Kidney epithelial cell (primary cell): ENCODE measurements at places on chromosomes 16 and 17.

DNA sequence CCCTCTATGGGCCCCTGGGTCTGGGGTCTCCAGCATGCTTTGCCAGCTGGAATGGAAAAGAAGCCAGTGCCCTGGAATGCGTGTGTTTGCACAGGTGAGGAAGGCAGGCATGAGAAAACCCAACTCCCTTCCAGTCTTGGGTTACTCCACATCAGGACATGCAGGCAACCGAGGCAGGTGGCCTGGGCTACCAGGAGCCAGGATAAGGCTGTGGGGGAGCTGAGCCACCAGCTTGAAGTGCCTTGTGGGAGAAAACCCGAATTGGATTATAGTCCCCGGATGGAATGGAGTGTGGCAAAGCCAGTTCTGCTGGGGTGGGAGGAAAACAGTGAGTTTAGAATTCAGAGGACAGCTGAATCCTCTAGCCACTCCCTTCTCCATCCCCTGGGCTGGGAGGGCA lies 7.2 kb downstream of the SRCIN1 start:
- peak; percentile 34 for DNase-seq

DNA sequence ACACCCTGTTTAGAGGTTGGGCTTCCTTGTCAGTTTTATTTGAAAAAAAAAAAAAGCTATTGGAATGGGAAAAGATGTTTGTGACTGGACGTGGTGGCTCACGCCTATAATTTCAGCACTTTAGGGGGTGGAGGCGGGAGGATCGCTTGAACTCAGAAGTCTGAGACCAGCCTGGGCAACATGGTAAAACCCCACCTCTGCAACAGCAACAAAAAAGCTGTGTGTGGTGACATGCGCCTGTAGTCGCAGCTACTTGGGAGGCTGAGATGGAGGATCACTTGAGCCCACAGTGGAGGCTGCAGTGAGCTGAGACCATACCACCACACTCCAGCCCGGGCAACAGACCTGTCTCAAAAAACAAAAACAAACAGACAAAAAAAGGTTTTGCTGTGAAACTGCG lies 66.1 kb upstream of the SIAH1 start:
- DNase-seq: no peak

DNA sequence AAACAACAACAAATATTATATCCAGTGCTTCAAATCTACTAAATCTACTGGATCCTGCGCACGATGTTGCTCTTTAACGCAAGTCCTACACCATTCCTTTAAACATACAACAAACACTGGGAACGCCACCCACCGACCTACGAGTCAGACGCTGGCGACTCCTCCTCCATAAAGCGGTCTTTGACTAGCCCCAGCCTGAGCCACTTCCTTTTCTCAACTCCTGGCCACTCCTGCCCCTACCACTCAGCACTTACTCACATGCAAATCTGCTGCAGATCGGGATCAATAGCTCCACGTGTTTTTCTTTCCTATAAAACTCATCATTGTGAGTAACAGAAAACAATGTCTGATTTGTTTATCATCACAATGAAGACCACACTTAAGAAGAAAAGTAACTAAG lies 32.8 kb upstream of the MNT start:
- no peak for DNase-seq

- peak; percentile 7 for DNase-seq
Observed at GRCh38 chr17:56319531-56319930, 166.3 kb downstream of the ANKFN1 start.

DNA sequence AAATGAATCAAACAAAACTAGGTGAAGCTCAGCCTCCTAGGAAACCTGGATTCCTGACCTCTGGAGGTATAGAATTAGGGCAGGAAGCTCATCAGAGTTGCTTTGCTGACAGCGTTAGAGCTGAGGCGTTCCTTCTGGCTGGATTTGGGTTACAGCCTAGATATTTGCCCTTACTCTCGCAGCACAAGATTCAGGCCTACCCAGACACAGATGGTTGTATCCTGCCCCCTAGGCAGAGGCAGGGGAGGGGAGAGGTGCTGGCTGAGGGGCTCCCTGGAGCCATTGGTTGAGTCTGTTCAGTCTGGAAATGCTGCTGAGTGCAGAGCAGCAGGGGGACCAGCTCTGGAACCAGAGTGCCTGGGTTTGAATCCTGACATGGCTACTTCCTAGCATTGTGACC lies 78.4 kb downstream of the MPRIP start:
- DNase-seq: no peak

GRCh38 chr16:52494621-52495020 lies 52.3 kb downstream of the TOX3 start:
- DNase-seq: no peak

- DNase-seq: no peak
Observed at GRCh38 chr17:73227379-73227778, 34.3 kb downstream of the CPSF4L start.

- DNase-seq: no peak
Observed at GRCh38 chr17:7703584-7704479, 1.2 kb upstream of the EFNB3 start.

GRCh38 chr16:70752426-70752825 lies 48.5 kb downstream of the VAC14 start:
- DNase-seq: no peak

DNA sequence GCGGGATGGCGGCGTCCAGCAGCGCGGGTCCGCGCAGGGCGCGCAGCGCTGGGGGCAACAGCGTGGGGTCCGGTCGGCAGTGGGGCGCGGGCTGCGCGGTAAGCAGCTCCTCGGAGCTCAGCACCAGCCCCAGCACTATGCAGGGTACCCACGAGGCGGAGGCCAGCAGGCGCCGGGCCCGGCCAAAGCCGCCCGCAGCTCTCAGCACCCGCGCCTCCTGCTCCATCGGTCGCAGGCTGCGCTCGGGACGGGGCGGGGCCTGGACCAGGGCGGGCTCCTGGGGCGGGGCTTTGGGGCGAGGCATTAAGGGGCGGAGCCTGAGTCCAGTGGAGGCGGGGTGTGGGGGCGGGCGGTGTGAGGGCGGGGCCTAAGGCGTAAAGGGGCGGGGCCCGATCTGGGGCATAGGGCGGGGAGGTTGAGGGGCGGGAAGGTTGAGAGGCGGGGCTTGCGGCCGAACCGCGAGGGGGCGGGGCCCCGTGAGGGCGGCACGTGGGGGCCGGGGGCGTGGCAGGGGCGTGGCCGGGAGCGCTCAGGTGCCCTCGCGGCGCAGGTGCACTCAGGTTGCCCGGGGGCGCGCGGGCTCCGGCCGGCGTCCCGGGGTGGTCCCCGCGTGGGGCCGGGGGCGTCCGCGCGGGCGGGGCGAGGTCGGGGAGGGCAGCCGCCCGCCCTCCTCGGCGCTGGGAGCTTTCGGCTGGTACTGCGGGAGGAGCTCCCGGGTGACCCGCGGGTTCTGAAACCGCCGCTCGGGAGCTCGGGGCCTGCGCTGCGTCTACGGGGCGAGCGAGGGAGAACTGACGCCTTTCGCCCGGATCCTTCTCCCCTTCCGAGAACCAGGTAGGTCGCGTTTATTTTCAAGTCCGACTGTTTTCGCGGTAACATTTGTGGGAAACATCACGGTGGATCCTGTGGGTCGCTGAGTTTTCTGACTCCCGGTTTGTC lies 1.4 kb upstream of the SLC22A31 start:
- no peak for DNase-seq

DNA sequence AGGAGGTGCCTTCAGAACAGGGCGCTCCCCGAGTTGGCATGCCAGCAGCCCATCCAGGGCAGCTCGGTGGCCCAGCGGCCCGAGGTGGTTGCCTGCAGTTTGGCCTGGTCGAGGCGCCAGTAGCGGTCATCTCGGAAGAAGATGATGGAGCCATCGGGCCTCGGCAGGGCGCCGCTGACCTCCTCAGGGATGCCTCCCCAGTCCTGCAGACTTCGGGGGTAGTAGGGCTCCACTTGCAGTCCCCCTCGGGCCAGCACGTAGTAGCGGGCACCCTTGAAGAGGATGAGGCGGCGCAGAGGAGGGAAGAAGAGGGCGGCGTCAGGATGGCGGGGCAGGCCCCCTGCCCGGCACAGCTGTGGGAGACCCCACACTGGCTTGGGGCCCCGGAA lies 5.8 kb downstream of the C17orf50 start:
- no peak for DNase-seq

- DNase-seq: no peak
Observed at GRCh38 chr17:75590849-75591721, 3.5 kb downstream of the MYO15B start.

DNA sequence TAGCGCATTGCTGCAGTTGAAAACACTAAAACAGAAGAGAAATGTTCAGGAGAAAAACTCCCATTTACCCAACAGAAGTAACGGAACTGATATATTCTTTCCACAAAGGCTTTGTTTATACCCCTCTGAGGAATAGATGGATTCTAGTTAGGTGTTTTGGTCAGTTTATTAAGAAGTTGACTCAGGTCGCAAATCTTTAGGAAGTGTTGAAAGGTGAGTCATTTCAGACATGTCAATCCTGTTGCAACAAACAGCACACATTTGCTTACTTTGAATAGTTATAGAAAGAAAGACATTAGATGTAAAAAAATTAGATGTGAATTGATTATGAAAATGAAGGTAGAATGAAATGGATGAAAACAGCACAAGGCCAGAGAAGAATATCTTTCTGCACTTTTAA lies 941.0 kb downstream of the KCNJ2 start:
- DNase-seq: peak; percentile 25

DNA sequence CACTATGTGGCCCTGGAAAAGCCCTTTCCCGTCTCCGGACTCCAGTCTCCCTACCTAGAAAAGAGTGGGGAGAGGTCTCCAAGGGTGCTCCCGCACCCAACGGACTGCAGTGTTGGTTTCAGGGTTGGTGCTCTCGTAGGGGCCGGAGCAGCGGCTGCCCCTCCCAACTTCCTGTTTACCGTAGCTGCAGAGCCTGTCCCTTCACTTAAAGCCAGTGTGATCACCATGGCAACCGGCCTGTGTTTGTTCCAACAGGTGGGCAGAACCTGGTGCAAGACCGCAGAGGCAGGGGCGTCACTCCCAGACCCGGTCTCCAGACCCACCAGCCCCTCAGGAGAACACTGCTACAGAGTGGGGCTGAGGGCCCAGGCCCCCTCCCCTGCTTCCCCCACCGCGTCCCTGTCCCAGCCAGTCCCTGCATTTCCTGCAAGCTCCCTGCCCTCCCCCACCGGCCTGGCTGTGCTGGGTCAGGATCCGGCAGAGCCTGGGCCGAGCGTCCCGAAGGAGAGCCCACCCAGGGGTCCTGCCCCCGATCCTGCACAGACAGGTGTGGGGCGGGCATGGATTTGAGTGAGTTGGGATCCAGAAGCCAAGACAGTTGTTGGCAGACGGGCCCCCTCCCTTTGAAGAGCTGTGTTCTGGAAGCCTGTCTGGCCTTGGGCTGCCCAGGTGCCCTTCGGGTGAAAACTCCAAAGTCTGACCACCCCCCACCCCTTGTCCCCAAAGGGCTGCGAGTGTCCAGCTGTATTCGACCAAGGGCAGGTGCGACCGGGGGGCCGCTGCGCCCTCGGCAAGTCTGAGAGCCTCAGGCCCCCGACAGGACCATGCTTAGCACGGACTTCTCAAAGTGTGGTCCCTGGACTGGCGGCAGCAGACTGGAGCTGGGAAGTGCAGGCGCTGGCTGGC lies 1.5 kb upstream of the BAIAP3 start:
- peak; percentile 72 for DNase-seq

DNA sequence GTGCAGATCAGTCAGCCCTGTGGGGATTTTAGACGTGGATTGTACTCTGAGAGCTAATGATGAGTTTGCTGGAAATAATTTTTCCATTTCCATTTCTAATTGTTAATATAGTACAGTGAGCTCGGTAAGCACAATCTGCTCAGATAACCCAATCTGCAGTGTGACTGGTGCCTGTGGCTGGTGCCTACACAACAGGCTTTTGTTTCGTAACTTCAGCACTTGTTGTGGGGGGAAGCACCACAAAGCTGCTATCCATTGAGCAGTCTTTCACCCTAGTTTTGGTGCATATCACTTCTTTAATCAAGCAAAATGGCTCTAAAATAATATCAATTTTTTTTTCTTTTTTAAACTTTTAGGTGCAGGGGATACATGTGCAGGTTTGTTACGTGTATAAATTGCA lies 534.9 kb upstream of the HSBP1 start:
- DNase-seq: no peak

DNA sequence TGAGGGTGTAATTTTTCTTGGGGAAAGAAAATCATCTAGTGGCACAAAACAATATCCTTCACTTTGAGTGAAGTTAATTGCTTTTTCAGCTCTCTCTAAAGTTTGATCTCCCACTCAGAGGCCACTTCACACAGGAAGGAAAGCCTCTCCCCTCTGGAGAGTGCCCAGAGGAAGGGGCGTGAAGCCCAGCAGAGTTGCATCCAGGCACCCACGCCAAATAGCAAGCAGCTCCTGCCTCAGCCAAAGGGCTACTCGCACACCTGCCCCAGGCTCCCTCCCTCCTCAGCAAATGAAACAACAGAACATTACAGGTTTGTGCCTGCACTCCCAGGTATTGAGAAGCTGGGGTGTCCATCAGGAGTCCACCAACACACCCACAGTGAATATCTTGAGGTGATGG lies 183.0 kb upstream of the RPL38 start:
- DNase-seq: no peak

- DNase-seq: no peak
Observed at GRCh38 chr17:83150369-83151055, 71.1 kb downstream of the METRNL start.

DNA sequence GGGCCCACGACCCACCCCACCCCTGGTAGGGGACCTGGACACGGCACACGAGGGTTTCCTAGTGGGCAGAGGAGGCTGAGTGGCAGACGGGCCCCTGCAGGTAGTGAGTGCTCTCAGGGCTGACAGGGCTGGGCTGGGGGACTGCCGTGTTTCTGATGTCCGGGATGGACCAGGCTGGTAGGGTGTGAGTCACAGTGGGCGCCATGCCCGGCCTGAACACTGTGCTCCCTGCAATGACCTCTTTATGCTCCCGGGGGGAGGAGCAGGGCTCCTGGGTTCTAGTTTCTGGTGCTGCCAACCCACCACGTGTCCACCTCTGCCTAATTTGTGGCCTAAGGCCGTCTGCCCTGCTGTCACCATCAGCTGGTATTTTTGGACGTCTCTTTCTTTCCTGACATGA lies 26.3 kb downstream of the ARHGAP23 start:
- DNase-seq: no peak

GRCh38 chr16:80231888-80232287 lies 308.9 kb upstream of the DYNLRB2 start:
- DNase-seq: peak; percentile 81

DNA sequence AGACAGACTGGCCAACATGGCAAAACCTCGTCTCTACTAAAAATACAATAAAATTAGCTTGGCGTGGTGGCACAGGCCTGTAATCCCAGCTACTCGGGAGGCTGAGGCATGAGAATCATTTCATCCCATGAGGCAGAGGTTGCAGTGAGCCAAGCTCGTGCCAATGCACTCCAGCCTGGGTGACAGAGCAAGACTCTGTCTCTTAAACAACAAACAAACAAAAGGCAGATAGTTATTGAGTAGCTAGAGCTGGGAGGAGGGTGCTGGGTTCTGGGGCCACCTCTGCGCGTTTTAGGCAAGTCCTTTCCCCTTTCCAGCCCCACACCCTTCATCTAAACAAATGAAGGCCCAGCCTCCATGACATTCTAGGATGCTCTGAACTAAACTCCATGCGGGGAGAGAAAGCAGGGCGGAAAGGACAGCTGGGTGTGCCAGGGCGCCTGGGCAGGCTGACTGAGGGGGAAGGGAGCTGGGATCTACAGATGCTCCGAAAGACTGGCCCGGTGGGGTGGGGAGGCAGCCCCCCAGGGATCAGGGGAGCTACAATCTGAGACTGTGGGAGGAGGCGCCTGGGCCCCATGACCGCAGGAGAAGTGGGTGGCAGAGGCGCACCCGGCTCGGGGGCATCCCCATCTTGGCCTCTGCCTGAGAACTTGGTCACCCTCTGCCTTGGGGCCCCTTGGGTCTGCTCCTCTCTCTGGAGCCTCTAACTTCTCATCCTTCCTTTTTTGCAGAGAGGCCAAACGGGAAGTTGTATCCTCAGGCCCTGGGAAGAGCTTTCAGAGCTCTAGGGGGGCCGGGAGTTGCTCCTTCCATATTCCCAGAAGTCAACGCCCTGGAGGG lies 910 bp downstream of the ITGAL start:
- DNase-seq: no peak
